ENCODE measurements at places on chromosomes 3 and 15.

DNA sequence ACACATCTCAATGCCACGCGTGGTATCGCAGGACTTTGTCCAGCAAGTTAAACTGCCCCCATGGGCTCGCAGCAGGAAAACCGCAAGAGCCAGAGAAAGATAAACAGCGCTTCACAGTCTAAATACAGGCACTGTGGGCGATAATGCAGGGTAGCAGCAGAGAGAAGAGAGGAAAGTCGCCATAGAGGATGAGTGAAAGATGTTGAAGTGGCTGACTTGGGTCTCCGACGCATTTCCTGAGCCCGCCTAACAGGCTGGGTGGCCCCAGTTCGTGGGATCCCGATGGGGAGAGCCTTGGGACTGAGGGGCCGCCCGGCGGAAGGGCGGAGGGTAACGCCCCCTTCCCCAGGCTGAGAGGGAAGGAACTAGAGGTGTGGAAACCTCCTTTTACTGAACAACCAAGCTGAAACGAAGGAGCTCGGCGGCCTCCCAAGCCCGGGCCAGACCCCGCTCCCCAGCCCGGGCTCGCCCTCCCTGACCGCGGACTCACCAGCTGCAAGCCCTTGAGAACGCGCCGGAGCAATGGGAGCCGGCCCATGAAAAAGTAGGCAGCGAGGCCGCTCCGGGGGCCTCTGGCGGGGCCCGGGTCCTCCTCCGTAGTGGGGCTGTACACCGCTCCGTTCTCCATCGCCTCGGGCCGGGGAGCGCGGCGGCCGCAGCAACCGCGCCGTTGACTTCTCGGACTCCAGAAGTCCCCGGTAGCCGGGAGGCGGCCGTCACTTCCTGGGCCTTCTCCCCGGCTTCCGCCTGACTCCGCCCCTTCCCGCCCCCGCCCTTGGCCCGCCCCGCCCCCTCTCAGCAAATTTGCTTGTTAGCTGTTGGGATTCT lies at the start of gene CMTM6:
Gene CMTM6, minus strand, starts transcription at position 735 of the 828 bp plus-strand sequence. Its CDS starts 107 bp downstream, at position 628.
- peak; percentile 97 for DNase-seq

GRCh38 chr15:85525755-85526154 lies 145.4 kb downstream of the AKAP13 start:
- no peak for DNase-seq

DNA sequence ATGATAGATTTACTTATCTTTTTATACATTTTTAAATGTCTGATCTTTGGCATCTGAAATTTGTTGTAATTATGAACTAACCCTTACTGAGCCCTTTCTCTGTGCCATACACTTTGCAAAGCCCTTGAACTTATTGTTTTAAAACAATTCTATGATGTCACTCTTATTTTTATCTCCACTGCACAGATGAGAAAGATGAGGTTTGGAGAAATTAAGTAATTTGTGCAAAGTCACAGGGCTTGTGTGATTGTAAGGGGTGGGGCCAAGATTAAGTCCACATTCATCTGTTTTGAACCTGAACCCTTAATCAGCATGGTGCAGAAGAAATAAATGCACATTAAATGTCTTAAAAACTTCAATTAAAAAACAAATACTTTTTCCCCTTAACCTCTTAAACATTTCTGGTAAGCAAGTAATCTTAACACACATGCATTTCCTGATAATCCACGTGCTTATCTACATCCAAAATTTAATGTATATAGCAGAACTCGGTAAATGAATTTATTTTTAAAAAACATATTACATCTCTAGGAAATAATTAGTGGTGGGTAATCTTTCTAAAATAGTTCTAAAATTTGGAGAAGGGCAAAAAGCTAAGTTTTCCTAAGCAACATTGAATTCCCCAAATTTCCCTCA lies 189.8 kb upstream of the TBC1D5 start:
- DNase-seq: no peak

GRCh38 chr15:78071383-78071782 lies 6.1 kb downstream of the TBC1D2B start:
- no peak for DNase-seq

DNA sequence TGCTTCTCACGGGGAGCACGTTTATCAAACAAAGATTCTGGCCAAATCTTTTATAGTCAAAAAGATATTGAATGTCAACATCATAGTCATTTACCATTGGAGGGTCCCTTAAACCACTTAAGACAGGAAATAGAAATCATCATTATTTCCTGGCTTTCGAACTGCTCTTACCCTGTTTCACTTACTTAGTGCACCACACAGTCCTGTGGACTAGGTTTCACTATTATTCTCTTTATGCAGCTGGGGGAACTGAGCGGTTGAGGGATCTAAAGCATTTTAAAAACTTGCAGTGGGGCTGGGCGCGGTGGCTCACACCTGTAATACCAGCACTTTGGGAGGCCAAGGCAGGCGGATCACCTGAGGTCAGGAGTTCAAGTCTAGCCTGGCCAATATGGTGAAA lies 13.7 kb upstream of the TPRG1 start:
- DNase-seq: no peak

- DNase-seq: no peak
These were observed 387.9 kb downstream of the RBMS3 start for GRCh38 chr3:29668728-29669127.

- DNase-seq: no peak
These were observed 281.4 kb upstream of the SLCO3A1 start for GRCh38 chr15:91572110-91572509.

DNA sequence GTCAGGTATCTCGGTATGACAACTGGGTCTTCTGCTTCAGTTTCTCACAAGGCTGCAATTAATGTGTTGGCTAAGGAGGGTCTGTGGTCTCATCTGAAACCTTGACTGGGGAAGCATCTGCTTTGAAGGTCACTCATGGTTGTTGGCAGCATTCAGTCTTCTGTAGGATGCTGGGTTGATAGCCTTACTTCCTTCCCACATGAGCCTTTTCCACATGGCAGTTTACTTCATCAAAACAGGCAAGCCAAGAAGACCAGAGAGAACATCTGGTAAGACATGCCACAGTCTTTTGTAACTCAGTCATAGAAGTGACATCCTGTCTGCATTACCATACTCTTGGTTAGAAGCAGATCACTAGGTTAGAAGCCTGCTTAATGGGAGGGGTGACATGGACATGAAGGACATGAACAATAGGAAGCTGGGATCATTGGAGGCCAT lies 49.5 kb downstream of the CMC1 start:
- DNase-seq: no peak

GRCh38 chr3:100972867-100973266 lies 20.4 kb downstream of the ABI3BP start:
- DNase-seq: no peak

DNA sequence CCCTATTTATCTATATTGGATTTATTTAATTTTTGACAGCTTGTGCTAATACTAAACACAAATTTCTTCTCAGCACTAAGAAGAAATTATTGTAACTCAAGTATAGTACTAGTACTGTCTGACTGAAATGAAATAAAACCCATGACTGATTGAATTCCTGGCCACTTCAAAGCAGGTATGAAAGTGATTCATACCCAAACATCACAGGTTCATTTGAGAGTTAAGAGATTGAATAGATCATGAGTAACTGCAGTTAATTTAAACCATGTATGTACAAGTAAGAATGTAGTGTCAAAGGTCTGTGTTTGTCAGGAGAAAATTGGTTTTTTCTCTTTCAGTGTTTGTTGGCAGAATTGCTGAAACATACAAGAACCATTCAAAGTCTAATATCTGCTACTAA lies 332.0 kb upstream of the GRM7 start:
- DNase-seq: no peak

DNA sequence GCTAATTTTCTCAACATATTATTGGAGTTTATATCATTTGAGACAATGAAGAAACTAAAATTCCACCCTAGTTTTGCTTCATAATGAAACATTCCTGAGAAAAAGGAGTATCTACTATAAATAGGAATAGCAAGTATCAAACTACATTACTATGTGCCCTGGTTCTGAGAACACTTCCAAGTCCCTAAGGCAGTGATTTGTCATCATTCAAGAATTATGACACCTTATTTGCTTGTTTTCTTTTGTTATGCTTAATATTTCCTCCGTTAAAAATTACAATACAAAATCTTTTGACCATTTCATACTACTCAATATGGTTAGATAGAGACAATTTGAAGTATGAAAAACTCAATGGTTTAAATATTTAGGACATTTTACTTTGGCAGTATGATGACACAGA lies 707.8 kb upstream of the GOLIM4 start:
- no peak for DNase-seq

GRCh38 chr15:71083349-71083748 lies 31.9 kb upstream of the THSD4 start:
- DNase-seq: peak; percentile 68

- peak; percentile 4 for DNase-seq
These were observed 56.0 kb upstream of the MITF start for GRCh38 chr3:69683082-69683806.

GRCh38 chr15:92839696-92840095 lies 60.4 kb upstream of the CHD2 start:
- no peak for DNase-seq

GRCh38 chr15:82900511-82901060 lies 51.9 kb downstream of the HOMER2 start:
- no peak for DNase-seq

- no peak for DNase-seq
These were observed 149.9 kb upstream of the STT3B start for GRCh38 chr3:31382856-31383255.

DNA sequence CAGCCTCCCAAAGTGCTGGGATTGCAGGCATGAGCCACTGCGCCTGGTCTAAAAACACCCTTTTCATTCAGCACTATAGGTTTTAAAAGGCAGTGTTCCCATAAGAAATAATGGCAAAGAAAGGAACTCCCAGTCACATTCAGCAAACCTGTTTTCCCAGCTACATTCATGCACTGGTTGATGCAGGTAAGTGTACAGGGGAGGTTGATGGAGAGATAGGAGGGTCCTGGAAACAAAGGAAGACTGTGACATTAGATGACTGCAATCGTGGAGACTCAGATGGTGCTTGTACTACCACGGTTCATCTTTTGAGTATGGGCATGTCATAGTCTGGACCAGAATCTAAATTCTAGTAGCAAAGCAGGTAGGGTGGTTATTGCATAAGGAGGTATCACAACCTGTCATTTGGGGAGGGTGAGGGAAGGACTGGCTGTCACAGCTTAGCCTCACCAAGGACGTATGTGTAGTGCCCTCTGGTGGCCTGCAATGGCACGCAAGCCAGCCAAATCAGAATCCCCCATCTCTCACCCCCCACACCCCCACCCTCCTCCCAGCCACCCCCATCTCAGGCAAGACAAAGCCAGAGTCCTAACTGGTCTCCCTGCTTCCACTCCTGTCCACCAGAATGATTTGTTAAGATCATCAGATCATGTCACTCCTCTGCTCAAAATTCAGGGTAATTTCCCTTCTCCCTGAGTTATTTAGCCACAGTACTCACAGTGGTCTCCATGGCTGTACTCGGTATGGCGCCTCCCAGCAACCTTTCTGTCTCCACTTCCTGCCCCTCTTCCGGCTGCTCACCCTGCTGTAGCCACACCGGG lies 28.8 kb upstream of the UBL7 start:
- peak; percentile 74 for DNase-seq

- peak; percentile 61 for DNase-seq
These were observed 60.9 kb upstream of the TSC22D2 start for GRCh38 chr3:150346981-150347863.

- DNase-seq: no peak
These were observed 76.6 kb downstream of the LRRFIP2 start for GRCh38 chr3:37097776-37098175.

DNA sequence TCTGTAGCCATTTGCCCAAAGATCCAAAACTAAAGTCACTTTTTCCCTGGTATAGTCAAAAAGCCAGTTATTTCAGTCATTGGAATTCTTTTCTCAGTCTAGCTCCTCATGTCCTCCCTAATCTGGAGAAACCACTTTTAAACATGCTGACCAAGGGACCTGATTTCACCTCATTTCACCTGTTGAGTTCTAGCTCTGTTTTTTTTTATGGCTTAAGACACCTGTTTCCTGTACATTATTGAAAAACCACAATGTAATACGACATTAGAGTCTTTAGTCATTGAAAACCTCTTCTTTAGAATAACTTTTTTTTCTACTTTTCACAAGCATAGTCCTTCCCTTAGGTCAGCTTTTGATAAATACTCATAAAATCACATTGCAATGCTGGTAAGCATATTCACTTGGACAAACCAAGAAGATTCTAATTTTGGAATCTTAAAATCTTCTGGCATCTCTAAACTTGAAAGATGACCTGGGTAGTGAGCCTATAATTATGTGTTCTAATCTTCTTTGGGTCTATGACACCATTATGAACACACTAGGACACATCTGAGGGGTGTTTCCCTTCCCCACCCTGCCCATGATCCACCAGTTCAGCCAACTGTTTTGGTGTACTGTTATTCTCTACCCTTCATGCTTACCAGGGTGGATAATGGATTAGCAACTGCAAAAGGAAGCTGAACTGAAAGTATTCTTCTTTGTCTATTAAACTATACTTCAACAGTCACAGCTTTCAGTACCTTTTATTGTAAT lies 103.5 kb upstream of the FXR1 start:
- DNase-seq: no peak

DNA sequence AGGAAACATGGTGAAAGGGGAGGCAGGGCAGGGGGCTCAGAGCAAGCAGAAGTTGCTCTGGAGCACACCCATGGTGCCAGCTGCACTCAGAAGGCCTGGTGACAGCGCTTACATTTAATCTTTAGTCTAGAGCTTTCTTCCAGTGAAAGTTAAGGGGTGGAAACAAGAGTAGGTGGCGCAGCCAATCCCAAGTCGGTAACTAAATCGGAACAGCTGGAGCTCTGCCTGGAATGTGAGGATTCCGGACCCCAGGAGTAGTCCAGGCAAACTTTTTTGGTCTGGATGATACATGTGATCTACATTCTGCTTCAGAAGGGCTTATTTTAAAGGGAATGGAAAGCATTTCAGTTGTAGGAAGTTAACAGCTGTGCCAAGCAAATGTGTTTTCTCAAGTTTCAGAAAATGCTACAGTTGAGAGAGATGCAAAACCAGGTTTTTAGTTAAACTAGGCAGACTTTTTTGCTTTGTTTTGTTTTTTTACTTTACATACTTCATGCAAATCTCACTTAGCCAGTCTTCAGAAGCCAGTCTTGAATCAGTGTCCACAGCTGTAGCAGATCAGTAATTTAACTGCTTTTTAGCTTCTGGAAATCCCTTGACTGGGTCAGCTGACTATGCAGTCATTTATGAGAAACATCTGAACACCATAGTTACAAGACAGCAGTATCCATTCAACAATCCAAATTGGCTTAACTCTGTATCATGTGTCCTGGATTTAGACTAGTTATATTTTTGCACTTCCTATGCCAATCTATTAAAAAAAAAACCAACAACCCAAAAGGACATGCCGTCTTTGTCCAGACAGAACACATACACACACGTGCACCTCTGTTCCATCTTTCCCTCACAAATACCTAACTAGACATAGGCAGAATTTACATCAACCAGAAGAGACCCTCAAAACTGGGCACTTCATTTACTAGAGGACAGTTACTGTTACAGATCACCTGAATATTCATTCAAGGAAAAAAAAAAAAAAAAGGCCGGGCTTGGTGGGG lies 33.2 kb downstream of the ZNF106 start:
- DNase-seq: peak; percentile 92

- DNase-seq: peak; percentile 87
These were observed 111.2 kb downstream of the LSM3 start for GRCh38 chr3:14289590-14290461.

- DNase-seq: no peak
These were observed 252.8 kb downstream of the CLSTN2 start for GRCh38 chr3:140187656-140188221.

- no peak for DNase-seq
These were observed 4.3 kb upstream of the CCR4 start for GRCh38 chr3:32946973-32947788.
